ENCODE measurements at places on chromosomes 4 and X. TPM values are rescaled to one million over a fixed set of nuclear protein-coding genes. Genes with fewer than 3 reads are reported as not detected.

SCML2 gene
- total RNA-seq, result 12.8 TPM

DNA sequence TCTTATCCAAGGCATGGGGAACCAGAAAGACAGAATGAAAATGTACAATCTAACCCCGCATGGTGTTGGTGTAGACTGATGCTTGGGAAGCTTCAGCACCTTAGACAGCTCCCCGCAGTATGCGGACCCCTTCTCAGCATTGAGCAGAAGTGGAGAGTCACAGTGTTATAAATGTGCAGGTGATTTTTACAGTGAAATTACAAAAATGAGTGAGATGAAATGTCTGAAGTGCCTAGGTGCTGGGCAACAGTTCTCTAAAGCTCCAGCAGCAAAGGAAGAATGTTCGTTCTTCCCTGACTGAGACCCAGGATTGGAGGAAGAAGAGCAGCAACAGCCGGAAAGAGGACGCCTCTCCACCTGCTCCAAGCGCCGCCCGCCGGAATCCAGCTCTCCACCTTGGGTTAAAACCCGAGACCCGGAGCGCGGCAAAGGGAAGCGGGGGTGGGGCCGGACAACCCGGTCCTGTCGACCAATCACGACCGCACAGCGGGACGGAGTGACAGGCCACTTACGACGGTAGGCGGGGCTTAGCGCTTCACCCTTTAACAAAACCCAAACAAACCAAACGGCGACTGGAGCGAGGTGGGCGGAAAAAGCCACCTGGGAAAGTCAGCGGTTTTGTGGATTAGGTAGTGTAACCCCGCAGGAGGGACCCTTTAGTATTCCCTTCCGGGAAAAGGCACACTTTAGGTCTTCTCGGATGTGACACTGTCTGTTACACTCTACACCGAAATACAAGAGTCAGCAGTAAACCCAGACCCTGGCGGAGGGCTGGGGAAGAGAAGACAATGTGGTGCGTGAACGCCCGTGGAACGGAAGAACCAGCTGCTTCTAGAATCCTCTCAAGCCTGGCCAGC, at the start of gene GLRA3:
TSS of gene GLRA3 (minus strand) at position 403 of the 857 bp plus-strand sequence. CDS start 436 bp downstream, outside the sequence.
- H3K27me3 ChIP-seq, result no peaks in the 10 kb centered on the region
- peaks cover 21% of the 10 kb centered on the region for H3K4me1 ChIP-seq
- H3K4me3 ChIP-seq, result peak within 1 kb of the TSS; percentile 75
- peak; percentile 99 for DNase-seq
- H3K36me3 ChIP-seq, result no peaks in the 10 kb centered on the region

GRCh38 chrX:64195862-64196261, 9.6 kb downstream of the AMER1 start:
- peaks cover 42% of the 10 kb centered on the region for H3K4me1 ChIP-seq
- no peaks in the 10 kb centered on the region for H3K27me3 ChIP-seq
- peak overlapping the region; percentile 14 for H3K4me3 ChIP-seq
- no peak overlapping the region for H3K27ac ChIP-seq
- H3K36me3 ChIP-seq, result peaks cover 19% of the 10 kb centered on the region
- DNase-seq, result no peak

- H3K36me3 ChIP-seq, result no peaks in the 10 kb centered on the region
- H3K4me3 ChIP-seq, result no peak overlapping the region
- peaks cover 9% of the 10 kb centered on the region for H3K4me1 ChIP-seq
These were observed 425.6 kb downstream of the INPP4B start for GRCh38 chr4:142420311-142421095.

- H3K36me3 ChIP-seq, result no peaks in the 10 kb centered on the region
- H3K27me3 ChIP-seq, result no peaks in the 10 kb centered on the region
- no peak overlapping the region for H3K4me3 ChIP-seq
- no peak for DNase-seq
- H3K4me1 ChIP-seq, result peaks cover 9% of the 10 kb centered on the region
- no peak overlapping the region for H3K27ac ChIP-seq
These were observed 21.1 kb upstream of the PDS5A start for GRCh38 chr4:39998659-39999345.

GRCh38 chr4:183458005-183458404, 13.6 kb downstream of the CDKN2AIP start:
- H3K36me3 ChIP-seq, result no peaks in the 10 kb centered on the region
- no peak overlapping the region for H3K27ac ChIP-seq
- H3K4me1 ChIP-seq, result no peaks in the 10 kb centered on the region

GRCh38 chr4:184805462-184806228, 20.1 kb downstream of the ACSL1 start:
- H3K4me1 ChIP-seq, result peaks cover 37% of the 10 kb centered on the region
- no peak overlapping the region for H3K4me3 ChIP-seq
- no peak overlapping the region for H3K27ac ChIP-seq

TMPRSS11B gene
- total RNA-seq, result not detected

UNC5C gene
- total RNA-seq, result 0.25 TPM

ZDHHC15 gene
- total RNA-seq, result 1.5 TPM

MAGEA12 gene
- 0.57 TPM for total RNA-seq

DNA sequence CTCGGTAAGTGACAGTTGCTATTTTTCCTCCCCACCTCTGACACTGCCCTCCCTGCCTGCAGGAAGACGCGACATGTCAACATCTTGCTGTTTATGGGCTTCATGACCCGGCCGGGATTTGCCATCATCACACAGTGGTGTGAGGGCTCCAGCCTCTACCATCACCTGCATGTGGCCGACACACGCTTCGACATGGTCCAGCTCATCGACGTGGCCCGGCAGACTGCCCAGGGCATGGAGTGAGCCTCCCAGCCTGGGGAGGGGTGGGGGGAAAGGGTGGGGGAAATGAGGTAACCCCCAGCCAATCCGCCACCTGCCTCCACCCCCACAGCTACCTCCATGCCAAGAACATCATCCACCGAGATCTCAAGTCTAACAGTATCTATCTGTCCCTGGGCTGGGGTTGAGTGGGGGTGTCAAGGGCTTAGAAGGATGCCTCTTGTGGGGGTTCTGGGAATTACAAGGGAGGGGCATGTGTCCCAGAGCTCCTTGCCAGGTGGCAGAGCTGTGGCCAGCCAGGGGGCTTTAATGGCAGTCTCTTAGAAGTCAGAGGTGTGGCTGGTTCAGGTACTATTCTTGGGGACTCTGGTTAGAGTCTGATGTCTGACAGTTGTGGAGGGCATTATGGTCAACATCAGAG, 7.8 kb downstream of the ARAF start:
- H3K36me3 ChIP-seq, result peaks cover 49% of the 10 kb centered on the region
- peak; percentile 39 for DNase-seq
- peaks cover 18% of the 10 kb centered on the region for H3K4me1 ChIP-seq
- H3K27ac ChIP-seq, result no peak overlapping the region
- no peaks in the 10 kb centered on the region for H3K27me3 ChIP-seq

ING2 gene
- total RNA-seq, result 14.8 TPM

PNMA6A gene
- total RNA-seq, result 4.5 TPM

DNA sequence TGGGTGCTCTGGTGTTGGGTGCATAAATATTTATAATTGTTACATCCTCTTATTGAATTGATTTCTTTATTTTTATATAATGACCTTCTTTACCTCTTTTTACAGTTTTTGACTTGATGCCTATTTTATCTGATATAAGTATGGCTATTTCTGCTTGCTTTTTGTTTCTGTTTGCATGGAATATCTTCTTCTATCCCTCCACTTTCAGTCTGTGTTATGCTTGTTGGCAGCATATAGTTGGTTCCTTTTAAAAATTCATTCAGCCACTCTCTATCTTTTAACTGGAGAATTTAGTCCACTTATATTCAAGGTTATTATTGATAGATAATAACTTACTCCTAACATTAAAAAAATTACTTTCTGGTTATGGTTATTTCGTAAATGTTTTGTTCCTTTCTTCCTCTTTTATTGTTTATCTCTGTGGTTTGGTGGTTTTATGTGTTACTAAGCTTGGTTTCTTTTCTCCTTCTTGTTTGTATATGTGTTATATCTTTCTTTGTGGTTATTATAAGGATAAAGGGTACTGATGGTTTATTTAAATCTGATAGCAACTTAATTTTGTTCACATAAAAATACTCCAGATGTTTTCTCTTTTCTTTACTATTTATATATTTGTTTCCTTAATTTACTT, 69.5 kb downstream of the IL15 start:
- no peak overlapping the region for H3K27ac ChIP-seq
- H3K36me3 ChIP-seq, result no peaks in the 10 kb centered on the region
- no peak overlapping the region for H3K4me3 ChIP-seq
- peaks cover 6% of the 10 kb centered on the region for H3K4me1 ChIP-seq
- DNase-seq, result no peak

DNA sequence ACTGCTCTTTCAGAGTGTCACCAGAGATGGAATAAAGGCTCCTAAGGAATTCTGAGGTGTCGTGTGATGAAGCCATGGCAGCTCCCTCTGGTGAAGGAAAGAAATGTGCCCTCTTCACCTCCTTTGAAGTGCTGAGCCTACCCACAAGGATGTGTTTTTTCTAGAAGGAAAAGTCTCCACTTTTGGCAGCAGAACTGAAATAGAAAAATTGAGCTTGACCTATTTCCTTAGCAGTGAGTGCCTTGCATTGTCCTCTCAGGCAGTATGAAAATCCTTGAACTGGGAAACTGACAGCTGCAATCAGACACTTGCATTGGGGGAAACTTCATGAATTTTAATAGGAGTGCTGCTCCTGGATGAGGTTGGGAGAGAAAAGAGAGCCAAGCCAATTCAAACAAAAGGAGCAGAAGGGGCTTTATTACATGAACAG, 95.2 kb downstream of the DCLK2 start:
- DNase-seq, result no peak
- H3K4me3 ChIP-seq, result no peak overlapping the region
- no peaks in the 10 kb centered on the region for H3K36me3 ChIP-seq
- no peaks in the 10 kb centered on the region for H3K4me1 ChIP-seq
- H3K27ac ChIP-seq, result no peak overlapping the region
- H3K27me3 ChIP-seq, result no peaks in the 10 kb centered on the region

DNA sequence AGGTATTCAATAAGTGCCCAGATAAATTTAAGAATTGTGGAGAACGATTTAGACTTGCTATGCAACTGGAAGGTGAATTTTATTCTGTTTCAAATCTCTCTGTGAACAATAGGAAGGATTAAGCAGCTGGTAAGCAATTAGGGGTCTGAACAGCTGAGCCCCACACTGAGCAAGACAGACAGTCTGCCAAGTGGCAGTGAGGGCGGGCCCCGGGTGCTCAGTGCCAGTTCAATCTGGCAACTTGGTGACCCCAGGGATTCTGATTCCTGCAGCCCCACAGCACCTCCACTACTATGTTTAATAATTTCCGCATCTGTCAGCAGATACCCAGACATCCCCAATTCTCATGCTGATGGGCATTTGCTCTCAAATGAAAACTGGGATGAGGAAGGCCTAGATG, 317.3 kb downstream of the PPP1R2C start:
- H3K36me3 ChIP-seq, result no peaks in the 10 kb centered on the region
- no peak overlapping the region for H3K4me3 ChIP-seq
- H3K27me3 ChIP-seq, result no peaks in the 10 kb centered on the region
- H3K27ac ChIP-seq, result no peak overlapping the region

COMMD8 gene
- 8.1 TPM for total RNA-seq

GRCh38 chr4:121669163-121669550, 27.6 kb downstream of the ANXA5 start:
- no peaks in the 10 kb centered on the region for H3K27me3 ChIP-seq
- no peak overlapping the region for H3K4me3 ChIP-seq
- H3K27ac ChIP-seq, result no peak overlapping the region
- no peak for DNase-seq
- H3K4me1 ChIP-seq, result 0 out of 2 replicates have a peak, but pooled peaks cover 3% of the 10 kb centered on the region
- peaks cover 51% of the 10 kb centered on the region for H3K36me3 ChIP-seq

Data from WTC11 (cell line).